A549 treated with Mapracorat at 1 μM for 4 hours (cell line): ENCODE measurements at places on chromosomes 16 and 17. TPM values are rescaled to one million over a fixed set of nuclear protein-coding genes. Genes with fewer than 3 reads are reported as not detected.

The AIPL1 gene
- not detected in 5 replicates for total RNA-seq

The FOXC2 gene
- 4.5 to 5.1 TPM (median 4.9 TPM) in 5 replicates for total RNA-seq

The TNFRSF13B gene
- total RNA-seq: not detected in 5 replicates

The NOXO1 gene
- total RNA-seq: 0.19 to 0.38 TPM (median 0.26 TPM) in 4 of 5 replicates, not detected in the other

The KLHL10 gene
- 0.10 to 0.18 TPM (median 0.12 TPM) in 3 of 5 replicates, not detected in the others for total RNA-seq

The COL1A1 gene
- 4.4 to 11.5 TPM (median 8.0 TPM) in 5 replicates for total RNA-seq

The CMTM2 gene
- 0.15 TPM in 1 of 5 replicates, not detected in the others for total RNA-seq

The ABCA6 gene
- not detected in 5 replicates for total RNA-seq

The UBALD2 gene
- 76.2 to 129 TPM (median 117 TPM) in 5 replicates for total RNA-seq

The FOXL1 gene
- 1.2 to 2.0 TPM (median 1.8 TPM) in 5 replicates for total RNA-seq

The KIF19 gene
- total RNA-seq: 0.05 to 0.14 TPM (median 0.09 TPM) in 3 of 5 replicates, not detected in the others

The ATAD5 gene
- 3.6 to 5.2 TPM (median 4.3 TPM) in 5 replicates for total RNA-seq

The CDH11 gene
- 0.41 to 1.5 TPM (median 0.86 TPM) in 5 replicates for total RNA-seq

The DRG2 gene
- 43.5 to 53.5 TPM (median 51.0 TPM) in 5 replicates for total RNA-seq

The XAF1 gene
- total RNA-seq: 0.10 TPM in 1 of 5 replicates, not detected in the others

The PRSS22 gene
- total RNA-seq: 0.64 to 1.5 TPM (median 1.2 TPM) in 5 replicates

The ADAT1 gene
- 27.5 to 41.7 TPM (median 37.6 TPM) in 5 replicates for total RNA-seq

The KRT38 gene
- not detected in 5 replicates for total RNA-seq
